ENCODE measurements at places on chromosomes 7 and 10.

GRCh38 chr10:11373717-11374171 is 237.7 kb downstream of the USP6NL start:
- no peak for DNase-seq

GRCh38 chr7:27151931-27152815 is at the start of gene HOXA3:
HOXA3 (minus strand) TSS chr7:27152583; CDS start chr7:27110640, 41,943 bp downstream.
- DNase-seq, result peak; percentile 10

GRCh38 chr10:46555713-46556514 is 544 bp downstream of the GPRIN2 start:
- peak; percentile 25 for DNase-seq

DNA sequence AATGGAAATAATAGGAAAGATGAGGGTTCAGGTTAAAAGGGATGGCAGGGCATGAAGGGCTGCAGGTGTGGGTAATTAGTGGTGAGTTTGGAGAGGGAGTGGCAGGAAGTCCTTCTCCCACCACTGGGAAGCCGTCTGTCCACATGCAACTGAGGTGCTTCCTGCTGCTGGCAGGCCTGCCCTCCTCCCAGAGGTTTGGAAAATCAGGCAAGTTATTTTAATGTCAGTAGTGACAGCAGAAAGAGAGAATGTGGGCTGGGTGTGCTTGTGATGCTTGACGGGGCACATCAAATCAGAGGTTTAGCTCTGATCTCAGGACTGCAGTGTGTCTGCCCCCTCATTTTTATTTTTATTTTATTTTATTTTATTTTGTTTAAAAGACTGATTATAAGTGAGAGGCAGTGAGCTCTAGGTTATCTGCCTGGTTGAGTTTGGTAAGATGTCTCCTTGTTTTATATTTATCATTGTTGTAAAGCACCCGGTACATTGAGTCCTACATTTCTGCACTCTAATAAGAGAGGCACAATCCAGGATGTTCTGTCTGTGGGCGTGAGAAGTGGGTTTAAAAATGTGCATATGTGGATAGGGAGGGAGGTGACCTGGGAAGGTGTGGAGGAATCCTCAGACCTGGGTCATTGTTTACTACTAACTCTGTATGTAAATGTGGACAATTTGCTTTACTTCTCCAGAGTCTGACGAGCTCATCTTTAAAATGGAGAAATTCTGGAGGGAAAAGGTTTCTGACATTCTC is 504.4 kb downstream of the LRMDA start:
- DNase-seq, result no peak

DNA sequence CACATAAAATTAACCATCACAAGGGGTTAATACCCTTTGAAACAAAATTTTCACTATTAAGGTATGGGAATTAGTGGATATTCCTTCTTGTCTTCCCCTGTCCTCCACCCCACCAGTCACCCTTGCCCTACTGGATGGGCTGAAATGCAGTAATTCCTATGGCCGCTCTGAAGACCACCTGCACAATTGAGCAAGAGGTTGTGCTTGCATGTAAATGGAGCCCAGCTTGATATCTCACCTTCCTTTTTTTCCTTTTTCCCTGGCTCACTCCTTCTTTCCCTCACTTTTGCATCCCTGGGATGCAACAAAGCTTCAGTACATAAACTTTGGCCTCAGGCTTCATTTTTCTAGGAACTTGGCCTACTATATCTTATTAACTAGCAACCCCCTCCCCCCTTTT is 184.6 kb downstream of the SNX10 start:
- DNase-seq, result no peak

DNA sequence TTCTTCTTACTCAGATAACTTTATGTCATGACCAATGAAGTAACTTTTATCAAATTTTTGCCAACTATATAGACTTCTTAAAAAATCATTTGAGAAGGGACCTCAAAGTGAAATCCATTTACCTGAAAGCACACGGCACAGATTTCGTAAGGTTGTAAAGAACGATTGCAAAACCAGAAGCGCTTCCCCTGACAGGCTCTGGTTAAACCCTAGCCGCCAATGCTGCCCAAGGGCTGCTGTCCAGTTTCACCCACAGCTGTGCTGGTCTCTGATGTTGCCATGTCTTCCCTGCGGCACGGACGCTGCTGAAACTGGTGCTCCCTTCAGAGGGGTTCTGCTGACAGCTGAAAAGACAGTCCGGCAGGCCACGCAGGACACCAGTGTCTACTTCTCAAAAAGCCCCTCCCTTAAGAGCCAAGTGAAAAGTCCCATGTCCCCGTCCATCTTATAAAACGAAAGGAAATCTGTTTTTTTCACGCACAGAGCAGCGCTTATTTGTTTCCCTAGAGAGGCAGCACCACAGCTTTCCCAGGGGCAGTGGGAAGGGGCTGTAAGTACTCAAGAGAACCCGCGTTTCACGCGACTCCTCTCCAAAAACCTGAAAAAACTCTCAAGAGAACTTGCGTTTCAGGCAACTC is 32.5 kb downstream of the GNA12 start:
- DNase-seq, result no peak

- no peak for DNase-seq
Measured at GRCh38 chr7:105130048-105130447, 116.0 kb downstream of the KMT2E start.

DNA sequence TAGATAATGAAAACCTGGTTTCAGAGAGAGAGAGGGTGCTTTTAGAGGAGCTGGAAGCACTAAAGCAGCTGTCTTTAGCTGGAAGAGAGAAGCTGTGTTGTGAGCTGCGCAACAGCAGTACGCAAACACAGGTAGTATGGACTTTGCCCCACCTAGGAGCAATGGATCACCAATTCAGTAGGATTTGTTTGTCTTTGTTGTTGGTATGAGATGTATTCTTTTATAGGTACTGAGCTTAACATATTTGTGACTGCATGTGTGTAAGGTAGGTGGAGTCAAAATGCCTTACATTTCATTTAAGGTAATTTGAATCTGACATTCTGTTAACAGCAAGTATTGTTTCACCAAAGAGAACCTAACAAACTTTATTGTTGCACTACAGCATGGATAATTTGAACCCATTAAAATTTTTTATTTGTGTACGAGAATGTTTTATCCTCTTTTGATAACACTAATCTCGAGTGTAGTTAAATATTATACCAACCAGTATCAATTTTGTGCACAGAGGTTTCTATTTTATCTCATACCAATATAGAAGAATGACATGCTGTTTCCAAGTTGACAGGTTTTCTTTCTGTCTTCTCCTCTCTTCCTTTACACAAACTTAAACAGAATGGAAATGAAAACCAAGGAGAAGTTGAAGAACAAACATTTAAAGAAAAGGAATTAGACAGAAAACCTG is 92.1 kb downstream of the CYP51A1 start:
- no peak for DNase-seq

DNA sequence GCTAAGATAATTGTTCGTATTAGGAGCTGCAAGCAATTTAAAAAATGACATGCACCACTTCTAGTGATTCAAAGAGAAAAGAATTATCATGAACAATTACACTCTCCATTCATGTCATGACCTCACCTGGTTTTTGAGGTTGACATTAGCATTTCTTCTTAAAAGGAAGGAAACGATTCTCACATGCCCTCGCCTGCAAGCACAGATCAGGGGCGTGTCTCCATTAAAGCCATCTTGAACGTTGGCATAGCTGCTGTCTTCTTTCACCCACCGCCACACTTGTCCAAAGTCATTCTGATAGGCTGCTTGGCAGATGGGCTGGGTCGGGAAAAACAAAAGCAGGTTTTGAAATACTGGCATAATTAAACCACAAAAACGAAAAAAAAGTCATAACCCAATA is 19.9 kb downstream of the ANKRD22 start:
- DNase-seq, result no peak

- no peak for DNase-seq
Measured at GRCh38 chr7:17946591-17946990, 6.3 kb upstream of the SNX13 start.

- DNase-seq, result no peak
Measured at GRCh38 chr7:12801107-12801506, 113.7 kb downstream of the ARL4A start.

GRCh38 chr10:75755528-75755927 is 324.1 kb downstream of the LRMDA start:
- no peak for DNase-seq

DNA sequence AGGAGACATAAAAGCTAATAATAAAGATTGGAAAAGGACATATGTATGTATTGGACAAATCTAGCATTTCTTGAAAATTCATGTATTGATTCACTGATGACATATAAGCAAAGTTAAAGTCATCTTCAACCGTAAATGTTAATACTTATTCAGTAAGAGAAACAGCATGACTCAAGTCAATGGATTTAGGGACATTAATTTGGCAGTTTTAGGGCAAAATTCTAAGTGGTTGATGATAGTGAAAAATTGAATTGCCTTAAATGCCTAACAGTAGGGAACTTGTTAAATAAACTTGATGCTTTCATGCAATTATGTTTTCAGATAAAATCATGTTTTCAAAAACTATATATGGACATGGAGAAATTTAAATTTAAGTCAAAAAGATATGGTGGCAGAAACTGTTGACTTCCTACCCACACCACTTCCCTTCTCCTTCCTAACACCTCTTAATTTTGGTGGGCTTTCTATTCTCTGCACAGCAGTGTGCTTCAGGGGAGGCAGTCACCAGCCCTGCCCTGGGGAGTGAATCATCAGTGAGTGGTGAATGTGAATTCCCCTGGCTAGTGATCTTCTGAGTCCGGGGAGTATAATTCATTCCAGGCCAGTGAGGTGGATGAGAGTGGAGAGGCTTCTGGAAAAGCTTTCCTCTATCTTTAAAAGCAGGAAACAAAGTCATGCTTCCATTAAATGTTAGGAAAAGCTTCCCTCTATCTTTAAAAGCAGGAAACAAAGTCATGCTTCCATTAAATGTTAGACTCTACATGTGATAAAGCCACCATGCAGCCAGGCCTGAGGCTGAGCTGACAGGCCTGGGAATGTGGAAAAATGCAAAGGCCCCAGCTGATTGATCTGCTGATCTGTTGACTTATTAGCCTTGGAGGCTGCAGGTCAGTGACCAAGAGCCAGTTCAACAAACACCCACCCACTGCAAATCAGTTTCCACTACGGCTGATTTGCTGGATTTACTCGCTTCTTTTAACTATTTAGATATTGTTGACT is 25.2 kb upstream of the ITGB1 start:
- DNase-seq, result peak; percentile 50
